Activated CD4-positive, alpha-beta T cell treated with anti-CD3 and anti-CD28 coated beads for 36 hours (primary cell): ENCODE measurements at places on chromosomes 11 and 22. TPM values are rescaled to one million over a fixed set of nuclear protein-coding genes. Genes with fewer than 3 reads are reported as not detected.

LRRC32 gene
- total RNA-seq, result 4.7 TPM

DNA sequence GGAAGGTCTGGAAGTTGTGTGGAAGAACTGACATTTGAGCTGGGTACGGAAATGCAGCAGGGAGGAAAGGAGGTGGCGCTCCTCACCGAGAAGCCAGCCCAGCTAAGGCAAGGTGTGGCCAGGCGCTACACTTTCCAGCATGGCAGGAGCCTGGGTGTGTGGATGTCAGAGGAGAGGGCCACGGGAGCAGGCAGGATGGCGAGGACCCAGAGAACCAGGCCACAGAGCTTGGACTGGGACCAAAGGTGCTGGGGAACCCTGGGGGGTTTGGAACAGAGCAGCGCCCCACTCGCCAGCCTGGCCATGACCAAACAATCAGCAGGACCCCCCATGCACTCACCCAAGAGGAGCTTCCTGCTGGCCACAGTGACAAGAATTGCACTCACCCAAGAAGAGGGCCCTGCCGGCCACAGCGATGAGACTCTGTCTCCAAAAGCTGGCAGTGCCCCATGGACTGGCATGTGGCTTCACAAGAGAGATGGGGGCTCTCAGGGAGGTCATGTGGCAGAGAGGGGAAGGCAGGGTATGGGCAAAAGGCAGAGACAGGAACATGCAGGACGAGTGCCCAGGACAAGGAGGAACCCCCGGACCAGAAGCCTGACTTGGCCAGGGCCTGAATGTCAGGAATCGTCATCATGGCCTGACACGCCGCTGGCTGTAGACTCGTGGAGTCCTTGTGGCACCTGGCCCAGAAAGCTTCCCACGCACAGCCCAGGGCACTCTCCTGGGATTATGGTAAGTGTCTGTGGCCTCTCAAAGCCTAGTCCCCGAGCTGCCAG is 45.4 kb downstream of the IGF2 start:
- no peak for DNase-seq

DNA sequence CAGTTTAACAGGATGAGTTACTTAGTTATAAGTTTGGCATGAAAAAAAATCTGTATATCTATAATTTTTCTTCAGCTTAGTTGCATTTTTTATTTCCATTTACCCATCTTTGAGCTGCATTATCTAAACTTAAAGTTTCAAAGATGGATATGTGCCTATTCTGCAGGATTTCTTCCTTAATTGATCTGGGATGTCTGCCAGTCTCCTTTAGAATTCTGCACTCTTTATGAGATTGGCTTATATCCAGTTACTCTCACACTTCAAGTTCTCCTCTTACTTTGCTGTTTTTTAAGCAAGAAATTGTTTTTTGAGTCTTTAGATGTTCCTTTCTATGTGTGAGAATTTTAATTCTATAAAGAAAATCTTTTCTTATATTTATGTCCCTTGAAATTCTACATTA is 5.1 kb upstream of the PDGFD start:
- DNase-seq, result no peak

TPH1 gene
- total RNA-seq, result 0.23 TPM

- peak; percentile 66 for DNase-seq
Observed at GRCh38 chr22:22865311-22866072, 22.1 kb upstream of the IGLL5 start.

GRCh38 chr11:126925321-126926093 is 75.1 kb downstream of the KIRREL3 start:
- peak; percentile 8 for DNase-seq

INSC gene
- 0.69 TPM for total RNA-seq

EMID1 gene
- total RNA-seq, result not detected

- no peak for DNase-seq
Observed at GRCh38 chr22:38453996-38454352, 1.0 kb downstream of the KCNJ4 start.

FAM181B gene
- total RNA-seq, result not detected

- DNase-seq, result no peak
Observed at GRCh38 chr11:36019005-36019596, 75.2 kb downstream of the LDLRAD3 start.

LAMTOR1 gene
- total RNA-seq, result 52.2 TPM

DNA sequence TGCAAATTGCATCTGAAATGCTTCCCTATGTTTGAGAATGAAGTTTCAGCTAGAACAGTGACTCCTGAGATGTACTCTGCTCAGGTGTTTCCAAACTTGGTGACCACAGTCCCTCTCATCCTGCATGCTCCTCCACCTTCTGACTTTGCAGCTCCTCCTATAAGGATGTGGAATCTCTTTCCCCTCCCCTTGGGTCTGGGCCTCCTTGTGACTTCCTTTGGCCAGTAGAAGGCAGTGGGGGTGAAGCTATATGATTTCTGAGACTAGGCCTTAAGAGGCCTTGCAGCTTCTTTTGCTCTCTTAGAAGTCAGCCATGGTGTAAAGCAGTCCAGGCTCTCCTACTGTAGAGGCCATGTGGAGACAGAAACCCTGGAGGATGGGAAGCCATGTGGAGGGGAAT is 50.7 kb downstream of the CSF2RB start:
- DNase-seq, result no peak

GRCh38 chr11:69114362-69114761 is 41.4 kb upstream of the SMIM38 start:
- DNase-seq, result no peak

RHOG gene
- total RNA-seq, result 157 TPM

DNA sequence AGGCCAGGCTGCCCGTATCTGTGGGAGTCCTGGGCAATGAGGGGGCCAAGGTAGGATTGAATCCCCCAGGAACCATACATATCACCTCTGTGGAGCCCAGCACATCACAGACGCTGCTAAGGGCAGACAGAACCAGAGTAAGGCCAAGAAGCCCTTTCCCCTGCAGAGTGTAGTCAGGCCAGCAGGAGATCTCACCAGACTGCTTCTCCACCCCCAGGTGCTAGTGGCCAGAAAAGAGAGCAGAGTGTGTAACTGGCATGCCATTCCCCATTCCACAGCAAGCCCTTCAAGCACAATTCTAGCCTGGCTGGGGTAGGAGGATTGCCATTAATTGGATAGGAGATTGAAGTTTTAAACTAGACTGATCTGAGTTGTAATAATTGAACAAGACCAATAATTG is 28.0 kb upstream of the FCHSD2 start:
- DNase-seq, result no peak

OR51Q1 gene
- not detected for total RNA-seq

- no peak for DNase-seq
Observed at GRCh38 chr11:69468221-69468620, 13.2 kb upstream of the LINC01488 start.

CASP4 gene
- 59.1 TPM for total RNA-seq

- no peak for DNase-seq
Observed at GRCh38 chr11:44727114-44727372, 281 bp downstream of the TSPAN18 start.

GRCh38 chr11:45082744-45083543 is 63.5 kb upstream of the PRDM11 start:
- no peak for DNase-seq

IL18BP gene
- total RNA-seq, result 10.2 TPM

- DNase-seq, result no peak
Observed at GRCh38 chr11:8709002-8709672, 26.5 kb downstream of the RPL27A start.

DNA sequence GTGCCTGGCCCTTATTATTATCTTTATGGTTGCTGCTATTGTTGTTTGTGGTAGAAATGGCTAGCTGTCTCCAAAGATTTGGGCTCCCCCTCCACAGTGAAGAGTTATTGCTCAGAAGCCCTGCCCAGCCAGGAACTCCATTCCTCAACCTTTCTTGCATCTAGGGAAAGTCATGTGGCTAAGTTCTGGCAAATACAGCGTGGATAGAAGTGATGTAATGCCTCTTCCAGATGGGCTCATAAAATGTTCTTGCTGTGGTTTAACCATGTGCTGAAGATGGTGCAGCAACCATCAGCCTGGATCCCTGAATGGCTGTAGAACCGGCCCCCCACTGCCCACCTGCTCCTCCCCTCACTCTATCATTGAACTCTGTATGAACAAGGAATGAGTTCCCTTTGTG is 203.5 kb upstream of the E2F8 start:
- no peak for DNase-seq

DKK3 gene
- total RNA-seq, result not detected

C11orf65 gene
- total RNA-seq, result 3.6 TPM

TBX10 gene
- total RNA-seq, result not detected

- DNase-seq, result no peak
Observed at GRCh38 chr11:114719562-114719961, 41.2 kb downstream of the NXPE2 start.

- no peak for DNase-seq
Observed at GRCh38 chr11:95994329-95994728, 70.4 kb upstream of the MTMR2 start.

DNA sequence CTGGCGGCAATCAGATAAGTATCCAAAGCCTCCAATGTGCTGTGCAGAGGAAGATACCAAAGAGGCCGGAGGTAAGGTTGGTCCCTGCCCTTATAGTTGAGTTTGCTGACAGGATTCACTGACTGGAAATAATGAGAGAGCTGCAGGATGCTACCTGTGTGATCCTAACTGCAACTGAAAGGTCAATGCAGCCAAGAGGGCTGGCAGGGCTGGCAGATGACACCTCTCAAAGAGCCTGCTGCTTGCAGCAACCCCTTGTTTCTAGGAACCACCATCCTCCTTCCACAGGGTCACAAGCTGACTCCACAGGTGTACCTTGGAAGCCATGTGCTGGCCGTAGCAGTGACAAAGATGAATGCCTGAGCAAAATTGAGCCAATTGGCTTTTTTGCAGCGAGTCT is 348.1 kb downstream of the DDX10 start:
- DNase-seq, result no peak

LINC01488 gene
- not detected for total RNA-seq

APOBEC3F gene
- total RNA-seq, result 19.0 TPM

DNA sequence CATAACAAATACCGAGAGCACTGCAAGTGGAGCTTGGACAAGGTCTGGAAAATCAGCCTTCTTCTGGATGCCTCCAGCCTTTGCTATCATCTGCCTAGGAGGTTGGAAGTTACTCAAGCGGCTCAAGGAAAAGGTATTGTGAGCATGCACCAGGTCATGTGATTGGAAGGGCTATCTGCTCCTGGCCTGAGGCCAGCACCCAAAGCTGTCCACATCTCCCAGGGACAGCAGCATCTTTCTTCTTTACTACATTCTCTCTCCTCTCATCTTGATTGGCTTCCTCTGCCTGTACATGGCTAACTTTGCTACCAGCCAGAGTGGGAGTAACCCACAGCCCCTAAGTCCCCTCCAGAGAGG is 44.2 kb upstream of the AMPD3 start:
- DNase-seq, result no peak

GRCh38 chr11:57752954-57753353 is 1.3 kb upstream of the BTBD18 start:
- DNase-seq, result no peak

OR10A2 gene
- not detected for total RNA-seq
